ENCODE measurements at places on chromosomes 2 and 18.

DNA sequence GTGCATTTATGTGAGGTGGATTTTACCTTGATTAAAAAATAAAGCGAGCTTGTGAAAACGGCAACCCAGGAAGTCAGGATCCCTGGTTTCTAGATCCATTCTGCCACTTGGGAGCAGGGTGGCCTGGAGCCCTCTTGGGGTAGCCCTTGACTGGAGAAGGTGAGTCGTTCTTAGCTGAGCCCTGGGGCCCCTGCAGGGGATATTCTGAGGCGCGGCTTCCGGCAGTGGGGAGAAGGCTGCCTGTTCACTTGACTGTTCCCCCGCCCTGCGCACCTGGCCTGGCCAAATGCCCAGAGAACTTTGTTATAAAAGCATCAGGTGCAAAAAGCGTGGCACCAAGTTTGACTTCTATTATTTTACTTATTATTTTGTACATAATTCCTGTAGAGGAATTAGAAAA is 221.9 kb downstream of the DYSF start:
- no peak for DNase-seq

DNA sequence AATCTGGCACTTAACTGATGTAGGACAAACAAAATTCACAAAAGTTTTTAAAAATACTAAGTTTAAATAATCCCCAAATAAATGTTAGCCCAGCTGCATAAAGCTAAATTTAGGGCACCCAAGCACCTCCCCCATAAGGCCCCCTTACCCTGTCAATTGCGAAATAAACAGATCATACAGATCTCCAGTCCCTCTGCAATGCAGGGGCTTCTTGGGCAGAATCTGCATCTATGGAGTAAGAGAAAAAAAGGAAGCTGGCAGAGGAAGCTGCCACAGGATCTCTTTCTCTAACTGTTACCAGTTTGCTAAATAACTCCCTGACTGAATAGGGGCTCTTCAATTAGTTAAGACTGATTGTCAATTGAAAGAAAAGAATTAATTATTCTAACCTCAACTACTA is 117.7 kb downstream of the MEMO1 start:
- DNase-seq = no peak

- DNase-seq = no peak
These were observed 118.8 kb upstream of the RBMS1 start for GRCh38 chr2:160612266-160612856.

DNA sequence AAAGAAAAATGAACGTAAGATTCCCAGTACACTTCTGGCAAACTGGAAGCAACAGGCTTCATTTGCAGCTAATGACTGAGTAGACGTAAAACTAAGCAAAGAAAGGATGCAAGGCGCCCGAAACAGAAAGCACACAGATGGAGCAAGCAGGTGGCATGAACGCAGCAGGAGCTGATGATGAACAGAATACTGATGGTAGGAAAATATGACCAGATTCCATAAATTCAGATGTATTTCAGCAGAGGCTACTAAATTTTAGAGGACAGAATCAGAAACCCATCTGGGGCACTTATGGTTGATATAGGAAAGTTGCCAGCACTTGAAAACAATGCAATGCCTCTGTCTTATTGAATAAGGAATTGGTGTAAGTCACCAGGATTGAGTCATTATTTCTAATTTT is 658.7 kb upstream of the LINC00305 start:
- DNase-seq = no peak

DNA sequence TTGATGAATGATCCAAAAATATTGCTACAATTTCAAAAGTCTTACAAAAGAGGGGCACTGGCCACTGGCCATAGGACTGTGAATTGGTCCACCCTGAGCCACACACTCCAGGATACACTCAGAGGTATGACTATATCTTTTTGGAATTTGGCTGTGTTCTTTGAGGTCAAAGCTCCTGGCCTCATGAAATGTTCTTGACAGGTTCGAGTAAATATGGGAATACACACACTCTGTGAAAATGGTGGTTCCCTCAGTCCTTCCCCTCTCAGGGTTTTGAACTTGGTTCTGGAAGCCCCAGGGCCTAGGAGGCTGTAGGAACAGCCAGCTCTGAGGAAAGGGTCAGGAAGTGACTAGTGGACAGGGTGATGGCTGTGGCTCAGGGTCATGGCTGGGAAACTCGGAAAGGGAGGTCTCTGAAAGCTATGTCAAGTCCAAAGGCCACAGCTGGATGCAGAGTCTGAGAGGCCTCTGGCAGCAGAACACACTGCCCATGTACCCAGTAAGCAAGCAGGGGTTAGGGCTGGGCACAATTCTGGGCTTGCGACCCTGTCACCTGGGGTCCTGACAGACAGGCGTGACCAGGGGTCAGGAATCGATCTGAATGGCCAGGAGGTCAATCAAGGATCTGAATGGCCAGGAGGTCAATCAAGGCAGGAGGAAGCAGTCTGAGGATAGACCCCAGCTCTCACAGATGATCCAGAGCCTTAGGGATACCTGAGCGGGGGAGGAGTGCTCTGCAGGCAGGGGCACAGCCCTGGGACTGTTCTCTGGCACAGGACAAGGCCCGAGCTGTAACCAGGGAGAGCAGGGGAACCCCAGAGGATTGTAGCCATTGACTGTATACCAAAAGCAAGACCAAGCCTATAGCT is 223.4 kb upstream of the SMAD2 start:
- no peak for DNase-seq

- no peak for DNase-seq
These were observed 39.5 kb downstream of the SPATS2L start for GRCh38 chr2:200345975-200346374.

DNA sequence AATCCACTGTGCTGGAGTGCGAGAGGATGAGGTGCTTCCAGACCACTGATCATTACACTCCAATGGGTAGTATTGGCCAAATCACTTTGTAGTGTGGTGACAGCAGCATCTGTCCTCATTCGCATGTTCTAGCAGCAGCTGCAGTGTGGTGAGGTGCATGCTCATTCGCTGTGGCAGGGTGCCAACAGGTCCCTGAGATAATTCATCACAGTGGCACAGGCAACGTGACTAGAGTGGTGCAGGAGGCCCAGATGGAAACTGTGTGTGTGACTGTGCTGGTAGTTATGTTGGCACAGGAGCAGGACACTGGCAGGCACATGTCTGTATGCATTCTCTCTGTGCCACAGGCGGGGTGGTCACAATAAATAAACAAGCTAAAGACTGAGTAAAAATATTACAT is 329.5 kb upstream of the SYT4 start:
- no peak for DNase-seq

- no peak for DNase-seq
These were observed 11.6 kb downstream of the TRAF3IP1 start for GRCh38 chr2:238331916-238332315.

DNA sequence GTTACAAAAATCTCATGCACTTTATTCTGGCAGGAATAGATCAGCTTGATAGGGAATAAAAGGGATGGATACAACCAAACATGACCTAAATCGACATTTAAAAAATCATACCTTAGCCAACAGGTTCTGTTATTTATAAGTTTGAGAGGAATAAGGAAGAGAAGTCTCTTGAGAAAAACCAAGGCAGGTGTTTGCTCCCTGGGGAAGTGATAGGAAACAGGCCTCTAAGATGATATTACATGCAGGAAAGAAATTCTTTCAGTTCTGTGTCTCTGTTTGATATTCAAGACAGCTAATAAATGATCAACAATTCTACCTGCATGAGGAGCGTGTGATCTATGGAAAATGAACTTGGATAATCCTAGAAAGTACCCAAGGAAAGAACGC is 184.8 kb upstream of the ZEB2 start:
- DNase-seq = no peak

- no peak for DNase-seq
These were observed 31.0 kb downstream of the RALB start for GRCh38 chr2:120283649-120284048.

- no peak for DNase-seq
These were observed 10.1 kb upstream of the IFIH1 start for GRCh38 chr2:162328424-162329157.

DNA sequence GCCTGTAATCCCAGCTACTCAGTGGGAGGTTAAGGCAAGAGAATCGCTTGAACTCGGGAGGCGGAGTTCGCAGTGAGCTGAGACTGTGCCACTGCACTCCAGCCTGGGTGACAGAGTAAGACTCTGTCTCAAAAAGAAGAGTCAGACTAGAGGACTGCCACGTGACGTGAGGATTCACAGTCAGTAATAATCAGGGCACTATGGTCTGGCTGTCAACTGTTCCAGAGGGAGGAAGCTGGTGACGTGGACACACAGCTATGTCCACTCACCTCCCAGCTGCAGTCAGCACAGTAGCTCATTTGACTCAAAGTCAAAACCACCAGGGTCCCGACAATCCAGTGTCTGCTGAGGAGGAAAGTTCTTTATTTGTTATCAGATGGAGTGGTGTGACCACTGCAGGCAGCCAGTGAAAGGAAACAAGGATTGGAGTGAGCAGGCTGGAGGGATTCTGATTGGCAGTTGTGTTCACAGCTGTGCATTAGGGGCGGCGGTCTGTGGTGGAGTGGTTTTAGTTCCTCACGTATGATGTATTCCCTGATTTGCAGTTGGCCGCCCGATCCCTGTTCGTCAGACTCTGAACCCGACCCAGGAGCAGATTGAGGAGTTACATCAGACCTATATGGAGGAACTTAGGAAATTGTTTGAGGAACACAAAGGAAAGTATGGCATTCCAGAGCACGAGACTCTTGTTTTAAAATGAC is 37.9 kb downstream of the MOGAT1 start:
- DNase-seq = peak; percentile 26

DNA sequence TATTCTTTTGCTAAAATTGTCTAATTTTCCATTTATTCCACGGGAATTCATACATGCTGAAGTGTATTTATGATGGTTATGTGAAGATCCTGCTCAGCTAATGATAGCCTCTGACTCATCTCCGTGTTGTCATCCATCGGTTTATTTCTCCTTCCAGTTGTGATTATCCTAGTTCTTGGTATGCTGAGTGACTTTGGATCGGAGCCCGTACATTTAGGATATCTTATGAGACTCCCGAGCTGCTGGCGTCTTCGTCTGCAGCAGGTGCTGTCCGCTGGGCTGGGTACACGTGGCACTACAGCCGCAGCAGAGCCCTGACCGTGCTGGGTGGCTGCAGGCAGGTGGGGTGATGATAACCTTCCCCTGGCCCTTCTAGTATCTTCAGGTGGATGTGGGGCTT is 40.1 kb upstream of the GALR1 start:
- no peak for DNase-seq

DNA sequence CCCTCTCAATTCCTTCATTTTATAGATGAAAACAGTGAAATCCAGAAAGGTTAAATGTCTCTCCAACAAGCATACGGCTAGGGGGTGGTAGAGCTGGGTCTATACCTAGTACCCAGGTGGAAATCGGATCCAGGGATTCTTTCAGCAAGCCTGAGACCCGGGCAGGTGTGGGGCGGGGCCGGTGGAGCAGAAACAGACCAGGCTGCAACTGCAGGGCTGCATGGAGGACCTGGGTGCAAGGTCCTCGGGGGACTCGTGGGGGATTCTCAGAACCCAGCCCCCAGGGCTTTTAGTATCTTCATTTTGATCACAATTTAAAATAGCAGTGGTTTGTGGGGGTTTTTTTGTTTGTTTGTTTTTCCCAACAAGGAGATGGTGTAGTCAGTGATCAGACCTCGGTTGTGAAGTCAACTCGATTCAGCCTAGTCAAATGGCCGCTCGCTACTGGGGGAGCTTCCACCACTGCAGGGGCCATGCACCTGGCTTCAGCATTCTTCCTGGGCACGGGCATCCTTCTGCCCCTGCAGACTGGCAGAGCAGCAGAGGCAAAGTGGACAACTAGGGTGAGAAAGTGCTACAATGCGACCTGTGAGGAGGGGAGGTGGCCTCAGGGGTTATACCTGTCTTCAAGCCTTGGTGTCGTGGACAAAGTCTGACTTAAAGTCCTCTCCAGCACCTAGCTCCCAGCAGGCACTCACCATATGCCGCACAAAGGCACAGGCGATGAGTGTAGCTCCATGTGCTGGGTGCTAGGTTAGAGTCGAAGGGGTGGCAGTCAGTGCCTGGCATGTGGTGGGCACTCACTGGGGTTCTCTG is 46.3 kb downstream of the GORASP2 start:
- no peak for DNase-seq

DNA sequence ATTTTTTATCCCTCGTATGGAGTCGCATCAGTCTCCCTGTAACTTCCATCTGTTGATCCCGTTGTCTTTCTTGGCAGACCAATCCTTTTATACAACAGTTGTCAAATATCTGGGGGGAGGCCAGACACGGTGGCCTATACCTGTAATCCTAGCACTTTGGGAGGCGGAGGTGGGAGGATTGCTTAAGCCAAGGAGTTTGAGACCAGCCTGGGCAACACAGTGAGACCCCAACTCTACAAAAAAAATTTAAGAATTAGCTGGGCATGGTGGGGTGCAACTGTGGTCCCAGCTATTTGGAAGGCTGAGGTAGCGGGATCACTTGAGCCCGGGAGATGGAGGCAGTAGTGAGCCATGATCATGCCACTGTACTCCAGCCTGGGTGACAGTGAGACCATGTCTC is 2.0 kb downstream of the XRCC5 start:
- DNase-seq = no peak

DNA sequence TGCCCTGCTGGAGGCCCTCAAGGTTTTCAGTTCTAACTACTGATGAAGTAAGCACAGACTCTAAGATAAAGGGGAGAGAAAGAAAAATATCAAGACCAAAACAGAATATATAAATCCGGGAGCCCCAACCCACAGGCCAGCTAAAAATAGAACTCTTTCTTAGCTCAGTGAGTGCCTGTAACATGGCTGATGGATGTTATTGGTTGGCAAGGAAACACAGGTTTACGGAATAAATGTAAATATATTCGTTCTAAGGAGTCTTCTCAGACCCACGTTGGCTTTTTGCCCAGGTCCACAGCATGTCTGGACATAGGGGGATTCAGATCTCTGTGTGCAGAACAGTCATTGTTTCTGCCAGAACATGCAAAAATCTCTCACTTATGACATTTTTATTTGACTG is 139.0 kb upstream of the SERPINE2 start:
- DNase-seq = no peak

DNA sequence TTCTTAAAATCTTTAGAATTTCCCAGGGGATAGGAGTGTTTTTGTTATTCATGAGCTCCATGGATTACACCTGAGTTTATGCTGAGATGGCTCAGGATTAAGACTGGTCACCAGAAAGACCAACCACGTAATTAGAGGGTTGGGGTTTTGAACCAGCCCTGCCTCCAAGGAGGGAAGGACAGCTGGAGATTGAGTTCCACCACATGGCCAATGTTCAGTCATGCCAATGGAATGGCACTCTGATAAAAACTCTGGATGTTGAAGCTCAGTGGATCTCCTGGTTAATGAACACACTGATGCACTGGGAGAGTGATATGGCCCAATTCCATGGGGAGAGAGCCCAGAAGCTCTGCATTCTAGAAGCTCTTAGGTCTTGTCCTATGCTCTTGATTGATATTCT is 38.7 kb upstream of the PTPN4 start:
- DNase-seq = no peak

DNA sequence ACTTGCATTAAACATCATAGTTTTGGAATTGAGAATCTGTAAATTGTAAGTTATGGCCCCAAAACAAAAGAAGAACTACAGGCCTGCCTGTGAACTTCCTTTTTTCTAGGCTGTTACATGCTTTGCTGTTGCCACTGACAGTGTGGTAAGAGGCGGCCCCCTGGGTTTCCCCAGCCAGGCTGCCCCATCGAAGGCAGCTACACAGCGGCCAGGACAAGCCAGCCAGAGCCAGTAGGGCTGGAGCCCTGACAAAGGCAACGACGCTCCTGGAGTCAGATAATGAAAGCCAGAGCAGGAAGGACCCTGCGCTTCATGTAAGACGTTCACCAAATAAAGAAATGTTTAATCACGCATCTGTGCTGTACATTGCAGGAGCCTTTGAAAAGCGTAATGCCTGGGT is 55.0 kb downstream of the ANKRD44 start:
- DNase-seq = peak; percentile 45

- no peak for DNase-seq
These were observed 101.7 kb upstream of the RBBP8 start for GRCh38 chr18:22831441-22831904.

- peak; percentile 72 for DNase-seq
These were observed 114.5 kb downstream of the INSIG2 start for GRCh38 chr2:118202707-118203303.
